ENCODE measurements at places on chromosomes 2 and 18.

- DNase-seq = no peak
Measured at GRCh38 chr2:3139906-3140305, 237.7 kb downstream of the EIPR1 start.

DNA sequence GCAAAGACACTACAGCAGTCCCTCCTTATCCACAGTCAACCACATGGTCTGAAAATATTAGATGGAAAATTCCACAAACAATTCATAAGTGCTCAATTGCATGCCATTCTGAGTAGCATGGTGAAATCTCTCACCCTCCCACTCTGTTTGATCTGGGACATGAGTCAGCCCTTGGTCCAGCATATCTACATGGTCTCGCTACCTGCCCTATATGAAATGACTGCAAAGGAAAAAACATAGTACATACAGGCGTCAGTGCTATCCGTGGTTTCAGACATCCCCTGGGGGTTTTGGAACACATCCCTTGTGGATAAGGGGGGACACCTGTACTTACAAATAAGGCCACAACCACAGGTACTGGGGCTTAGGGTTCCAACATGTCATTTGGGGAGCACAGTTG is 73.7 kb downstream of the CABLES1 start:
- no peak for DNase-seq

GRCh38 chr18:43405097-43405496 is 127.8 kb upstream of the SYT4 start:
- DNase-seq = no peak

DNA sequence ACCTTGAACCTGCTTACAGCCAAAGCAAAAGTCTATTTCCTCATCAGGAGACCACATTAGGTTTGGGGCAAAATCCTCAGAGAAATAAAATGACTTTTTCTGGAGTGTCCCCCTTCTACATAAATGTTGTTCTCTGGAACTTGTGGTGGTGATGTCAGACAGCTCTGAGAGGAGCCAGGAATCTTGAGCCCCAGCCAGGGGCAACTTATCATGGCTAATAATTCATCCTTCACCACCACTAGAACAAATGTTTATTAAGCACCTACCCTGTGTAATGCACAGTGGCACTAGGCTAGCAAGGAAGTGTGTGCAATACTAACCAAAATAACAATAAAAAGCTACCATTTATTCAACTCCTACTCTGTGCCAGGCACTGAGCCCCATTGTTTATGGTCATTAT is 9.0 kb upstream of the BMP10 start:
- no peak for DNase-seq

DNA sequence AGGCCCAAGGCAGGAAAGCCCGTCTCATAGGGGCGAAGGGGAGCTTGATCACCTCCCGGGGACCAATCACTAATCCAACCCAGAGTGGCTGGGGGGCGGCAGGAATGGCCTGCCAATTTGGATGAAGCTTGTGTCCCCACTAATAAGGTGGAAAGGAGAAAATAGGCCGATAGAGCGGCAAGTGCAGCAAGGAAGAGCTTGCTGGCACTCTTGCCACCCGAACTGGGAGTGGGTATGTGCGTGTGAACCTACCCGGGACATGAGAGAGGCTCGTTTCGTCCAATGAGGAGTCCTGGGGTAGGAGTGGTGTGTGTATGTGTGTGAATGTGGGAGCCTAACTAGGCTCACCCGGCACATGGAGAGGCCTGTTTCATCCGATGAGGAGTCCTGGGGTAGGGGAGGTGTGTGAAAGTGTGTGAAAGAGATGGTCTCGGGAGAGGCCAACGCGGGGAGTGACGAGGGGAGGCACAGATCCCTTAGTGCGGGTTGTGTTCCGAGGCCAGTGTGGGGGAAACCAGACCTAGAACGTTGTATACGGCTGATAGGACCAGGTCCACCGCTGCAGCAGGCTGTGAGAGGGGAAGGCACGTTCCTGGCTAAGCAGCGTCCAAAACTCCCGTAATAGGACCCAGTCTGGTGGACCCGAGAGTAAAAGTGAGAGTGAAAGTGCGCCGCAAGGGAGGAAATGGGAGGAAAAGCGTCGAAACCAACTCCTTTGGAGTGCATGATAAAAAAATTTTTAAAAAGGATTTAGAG is 47.1 kb upstream of the SELENOI start:
- DNase-seq = peak; percentile 21

- no peak for DNase-seq
Measured at GRCh38 chr18:37272226-37272625, 293.4 kb downstream of the CELF4 start.

DNA sequence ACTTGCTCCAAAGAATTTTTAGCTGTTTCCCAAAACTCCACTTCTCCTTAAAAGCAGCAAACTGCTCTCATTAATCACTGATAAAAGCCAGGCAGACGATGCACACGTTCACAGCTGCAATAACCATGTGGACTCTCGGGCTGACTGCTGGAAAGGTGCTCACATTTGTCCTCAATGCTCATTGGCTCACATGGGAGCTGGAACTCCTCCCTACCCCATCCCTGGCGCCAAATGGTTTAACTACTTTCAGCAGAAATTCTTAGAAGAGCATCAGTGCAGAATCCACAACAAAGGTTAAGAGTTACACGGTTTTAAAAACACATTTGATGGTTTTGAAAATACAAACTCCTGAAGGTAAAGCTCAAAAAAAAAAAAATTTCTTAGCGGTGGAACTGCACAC is 117.1 kb downstream of the NOL10 start:
- no peak for DNase-seq

DNA sequence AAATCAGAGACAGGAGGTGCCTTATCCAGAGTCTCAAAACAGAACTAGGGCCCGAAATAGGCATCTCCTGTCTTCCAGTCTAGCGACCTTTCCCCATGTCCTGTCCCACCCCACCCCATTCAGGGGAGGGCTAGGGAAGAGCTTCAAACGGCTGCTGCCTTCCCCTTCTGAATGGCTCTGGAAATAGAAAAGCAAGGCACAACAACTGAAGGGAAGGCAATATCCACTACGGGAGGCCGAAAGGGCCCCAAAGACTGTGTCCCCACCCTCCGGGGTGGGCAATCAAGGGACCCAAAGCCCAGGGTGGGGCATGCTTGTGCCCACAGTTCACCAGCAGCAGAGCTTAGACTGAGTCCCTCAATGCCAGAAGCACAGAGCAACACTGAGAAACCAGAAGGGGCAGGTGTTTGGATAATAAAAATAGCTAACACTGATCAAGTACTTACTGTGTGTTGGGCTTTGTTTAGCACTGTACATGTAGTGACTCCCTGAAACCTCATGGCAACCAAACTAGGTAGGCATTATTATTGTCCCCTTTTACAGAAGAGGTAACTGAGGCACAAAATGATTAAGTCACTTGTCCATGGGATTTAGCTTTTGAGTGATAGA is 38.5 kb downstream of the CYRIA start:
- DNase-seq = no peak

DNA sequence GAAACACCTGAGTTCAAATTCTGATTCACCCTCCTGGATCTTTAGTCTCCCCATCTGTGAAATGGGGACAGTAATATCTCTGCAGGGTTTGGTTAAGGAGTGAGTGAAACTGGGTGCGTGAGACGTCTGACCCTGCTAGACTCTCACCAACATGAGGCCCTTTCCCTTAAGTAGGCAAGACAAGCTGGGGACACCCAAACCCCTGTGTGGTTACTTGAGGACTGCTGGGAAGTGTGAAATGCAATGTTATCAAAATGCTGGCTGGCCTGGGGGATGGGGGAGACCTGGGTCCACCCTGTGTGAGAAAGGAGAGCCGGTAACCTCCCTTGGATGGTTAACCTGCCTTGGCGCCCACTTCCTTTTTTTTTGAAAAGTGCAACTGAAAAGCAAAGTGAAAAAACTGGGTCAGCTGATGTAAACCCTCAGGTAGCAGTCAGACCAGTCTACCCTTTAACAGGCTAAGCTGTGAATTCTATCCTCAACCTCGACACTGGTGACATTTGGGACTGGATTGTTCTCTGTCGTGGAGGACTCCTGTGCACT is 82.3 kb downstream of the INPP5D start:
- DNase-seq = no peak

Measured in activated CD4-positive, alpha-beta T cell treated with anti-CD3 and anti-CD28 coated beads for 1 hour (primary cell).